ENCODE measurements at places on chromosomes 12 and 14. TPM values are rescaled to one million over a fixed set of nuclear protein-coding genes. Genes with fewer than 3 reads are reported as not detected.

The MYH6 gene
- total RNA-seq = not detected

The C12orf42 gene
- total RNA-seq = not detected

The GRIN2B gene
- not detected for total RNA-seq

The MOK gene
- 61.7 TPM for total RNA-seq

The KCNC2 gene
- total RNA-seq = not detected

The ZNF219 gene
- 33.8 TPM for total RNA-seq

- peaks cover 80% of the 10 kb centered on the region for H3K36me3 ChIP-seq
- peak overlapping the region; percentile 66 for H3K27ac ChIP-seq
- no peaks in the 10 kb centered on the region for H3K27me3 ChIP-seq
- no peak overlapping the region for H3K4me3 ChIP-seq
Observed at GRCh38 chr12:32603858-32604257, 75.2 kb upstream of the DNM1L start.

- no peak for DNase-seq
- peaks cover 64% of the 10 kb centered on the region for H3K36me3 ChIP-seq
- no peaks in the 10 kb centered on the region for H3K27me3 ChIP-seq
- H3K27ac ChIP-seq = peak overlapping the region; percentile 39
- H3K4me1 ChIP-seq = peaks cover 24% of the 10 kb centered on the region
Observed at GRCh38 chr12:109467978-109468676, 9.0 kb downstream of the KCTD10 start.

- H3K4me1 ChIP-seq = peaks cover 10% of the 10 kb centered on the region
- H3K27ac ChIP-seq = no peak overlapping the region
- H3K36me3 ChIP-seq = peaks cover 3% of the 10 kb centered on the region
- H3K4me3 ChIP-seq = no peak overlapping the region
Observed at GRCh38 chr12:118271183-118271582, 101.5 kb downstream of the TAOK3 start.

DNA sequence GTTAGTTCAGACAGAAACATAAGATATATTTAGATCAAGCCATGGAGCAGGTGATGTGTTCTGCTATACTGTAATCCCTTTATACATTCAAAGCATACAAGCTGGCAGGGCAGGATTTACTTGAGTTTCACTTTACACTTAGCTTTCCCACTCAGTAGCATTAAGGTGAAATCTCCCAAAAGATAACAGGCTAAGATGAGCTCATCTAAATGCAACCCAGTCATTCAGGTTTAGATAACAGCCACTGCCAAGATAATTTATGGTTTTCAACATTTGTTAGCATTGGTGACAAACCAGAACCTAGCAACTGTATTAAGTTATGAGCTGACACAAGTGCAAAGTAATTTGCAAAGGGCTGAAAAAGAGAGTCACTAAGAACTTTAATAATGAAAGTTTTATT, 925.1 kb upstream of the ATXN7L3B start:
- no peak overlapping the region for H3K4me3 ChIP-seq
- no peaks in the 10 kb centered on the region for H3K4me1 ChIP-seq
- H3K36me3 ChIP-seq = no peaks in the 10 kb centered on the region
- H3K27ac ChIP-seq = no peak overlapping the region
- no peaks in the 10 kb centered on the region for H3K27me3 ChIP-seq

- H3K4me1 ChIP-seq = no peaks in the 10 kb centered on the region
- no peak overlapping the region for H3K4me3 ChIP-seq
- no peak overlapping the region for H3K27ac ChIP-seq
- DNase-seq = no peak
- H3K36me3 ChIP-seq = no peaks in the 10 kb centered on the region
- H3K27me3 ChIP-seq = no peaks in the 10 kb centered on the region
Observed at GRCh38 chr12:118288174-118288573, 84.5 kb downstream of the TAOK3 start.

- DNase-seq = peak; percentile 76
- peaks cover 37% of the 10 kb centered on the region for H3K27me3 ChIP-seq
- H3K4me1 ChIP-seq = no peaks in the 10 kb centered on the region
- H3K36me3 ChIP-seq = no peaks in the 10 kb centered on the region
- H3K27ac ChIP-seq = no peak overlapping the region
- no peak overlapping the region for H3K4me3 ChIP-seq
Observed at GRCh38 chr12:108457006-108457733, 57.9 kb upstream of the FICD start.

GRCh38 chr14:56716705-56717104, 93.6 kb downstream of the OTX2 start:
- peaks cover 42% of the 10 kb centered on the region for H3K27me3 ChIP-seq
- H3K27ac ChIP-seq = no peak overlapping the region

GRCh38 chr12:113766879-113767878, 198.9 kb downstream of the RBM19 start:
- no peaks in the 10 kb centered on the region for H3K36me3 ChIP-seq
- no peak overlapping the region for H3K27ac ChIP-seq
- H3K27me3 ChIP-seq = peaks cover 31% of the 10 kb centered on the region
- no peak overlapping the region for H3K4me3 ChIP-seq
- no peaks in the 10 kb centered on the region for H3K4me1 ChIP-seq

- peak; percentile 62 for DNase-seq
- no peak overlapping the region for H3K4me3 ChIP-seq
- no peaks in the 10 kb centered on the region for H3K36me3 ChIP-seq
- H3K27ac ChIP-seq = no peak overlapping the region
- H3K4me1 ChIP-seq = peaks cover 6% of the 10 kb centered on the region
Observed at GRCh38 chr14:47278233-47278842, 397.1 kb downstream of the MDGA2 start.

DNA sequence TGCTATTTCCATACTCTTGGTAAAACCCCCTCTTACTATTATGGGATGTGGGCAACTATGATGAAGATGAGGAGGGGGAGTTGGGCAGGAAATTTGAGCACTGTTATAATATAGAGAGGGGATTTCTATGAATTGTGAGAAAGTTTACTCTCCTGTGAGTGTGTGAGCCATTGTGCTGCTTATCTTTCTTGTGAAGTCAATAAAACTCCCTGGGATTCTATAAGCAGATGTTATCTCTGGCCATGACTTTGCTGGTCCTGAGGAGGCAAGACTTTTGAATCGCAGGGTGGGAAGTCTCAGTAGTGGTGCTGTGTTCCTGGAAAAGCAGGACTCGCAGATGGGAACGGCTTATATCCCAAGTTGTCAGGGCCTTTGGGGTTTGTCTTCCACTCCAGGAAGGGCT, 62.2 kb downstream of the EMP1 start:
- H3K36me3 ChIP-seq = no peaks in the 10 kb centered on the region
- H3K27me3 ChIP-seq = no peaks in the 10 kb centered on the region
- no peak for DNase-seq
- no peak overlapping the region for H3K4me3 ChIP-seq

DNA sequence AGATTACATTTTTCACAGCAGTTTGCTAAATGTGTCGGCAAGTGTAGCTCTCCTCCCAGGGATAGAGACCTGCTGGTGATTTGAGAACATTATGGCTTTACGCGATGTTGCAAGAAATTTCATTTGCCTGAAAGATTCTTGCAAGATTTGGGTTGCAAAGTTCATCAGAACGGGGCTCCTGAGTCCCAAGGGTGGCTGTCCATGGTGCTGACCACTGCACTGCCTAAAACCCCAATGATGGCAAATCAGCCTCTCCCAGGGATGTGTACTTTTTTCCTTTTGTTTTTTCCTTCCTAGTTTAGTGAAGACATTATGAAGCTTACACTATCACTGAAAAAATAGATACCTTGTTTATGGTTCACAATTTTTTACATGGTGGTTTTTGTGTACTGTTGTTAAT, 85.4 kb downstream of the WSCD2 start:
- H3K36me3 ChIP-seq = no peaks in the 10 kb centered on the region
- peak; percentile 51 for DNase-seq
- H3K4me3 ChIP-seq = no peak overlapping the region
- no peaks in the 10 kb centered on the region for H3K27me3 ChIP-seq
- no peak overlapping the region for H3K27ac ChIP-seq

- peak; percentile 50 for DNase-seq
- no peak overlapping the region for H3K4me3 ChIP-seq
- no peaks in the 10 kb centered on the region for H3K36me3 ChIP-seq
- no peak overlapping the region for H3K27ac ChIP-seq
Observed at GRCh38 chr12:92516277-92516600, 186.6 kb upstream of the PLEKHG7 start.

DNA sequence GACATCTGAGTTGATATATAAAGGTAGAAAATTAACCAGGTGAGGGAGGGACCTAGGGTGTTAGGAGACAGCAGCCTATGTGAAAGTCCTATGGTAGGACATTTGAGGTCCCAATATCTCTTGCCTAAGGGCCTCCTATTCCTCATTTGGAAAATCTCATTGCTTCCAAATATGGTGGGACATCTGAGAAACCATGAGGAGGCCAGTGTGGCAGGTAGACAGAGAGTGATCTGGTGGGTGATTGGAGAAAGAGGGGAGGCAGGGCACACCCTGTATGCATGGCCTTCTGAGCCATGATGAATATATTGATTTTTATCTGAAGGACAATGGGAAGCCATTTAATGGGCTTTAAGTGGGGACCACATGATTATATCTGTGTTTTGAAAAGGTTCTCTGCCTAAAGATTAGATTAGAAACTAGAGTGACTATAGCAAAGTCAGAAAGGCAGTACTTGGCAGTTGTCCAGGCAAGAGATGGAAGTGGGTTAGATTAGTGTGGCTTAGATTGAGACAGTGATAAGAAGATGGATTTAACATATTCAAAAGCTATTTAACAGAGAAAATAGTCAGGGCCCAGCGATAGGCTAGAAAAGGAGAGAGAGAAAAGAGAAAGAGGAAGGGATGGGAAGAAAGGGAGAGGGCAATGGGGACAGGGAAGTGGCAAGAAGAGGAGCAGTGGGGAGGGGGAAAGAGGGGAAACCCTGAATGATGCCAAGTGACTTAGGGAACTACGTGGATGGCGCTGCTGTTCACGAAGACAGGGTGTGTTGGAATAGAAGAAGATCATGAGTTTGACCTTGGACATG, 237.2 kb upstream of the SRRM4 start:
- H3K27me3 ChIP-seq = no peaks in the 10 kb centered on the region
- no peaks in the 10 kb centered on the region for H3K36me3 ChIP-seq
- H3K4me1 ChIP-seq = no peaks in the 10 kb centered on the region
- no peak for DNase-seq
- H3K27ac ChIP-seq = no peak overlapping the region

GRCh38 chr14:90111895-90112534, 50.2 kb downstream of the KCNK13 start:
- H3K27ac ChIP-seq = no peak overlapping the region
- peaks cover 8% of the 10 kb centered on the region for H3K4me1 ChIP-seq
- H3K36me3 ChIP-seq = no peaks in the 10 kb centered on the region
- H3K27me3 ChIP-seq = peaks cover 39% of the 10 kb centered on the region
- DNase-seq = peak; percentile 49

- DNase-seq = no peak
- no peak overlapping the region for H3K4me3 ChIP-seq
- H3K27me3 ChIP-seq = peaks cover 21% of the 10 kb centered on the region
- H3K36me3 ChIP-seq = no peaks in the 10 kb centered on the region
- no peak overlapping the region for H3K27ac ChIP-seq
Observed at GRCh38 chr12:81206429-81206828, 128.6 kb downstream of the ACSS3 start.

GRCh38 chr12:57223191-57224165, 6.0 kb upstream of the SHMT2 start:
- no peak overlapping the region for H3K27ac ChIP-seq
- DNase-seq = no peak
- peaks cover 40% of the 10 kb centered on the region for H3K27me3 ChIP-seq
- no peak overlapping the region for H3K4me3 ChIP-seq
- H3K36me3 ChIP-seq = no peaks in the 10 kb centered on the region
- peaks cover 12% of the 10 kb centered on the region for H3K4me1 ChIP-seq

GRCh38 chr12:17214929-17215328, 609.0 kb upstream of the LMO3 start:
- H3K27ac ChIP-seq = no peak overlapping the region
- H3K4me3 ChIP-seq = no peak overlapping the region
- no peak for DNase-seq
- H3K36me3 ChIP-seq = no peaks in the 10 kb centered on the region

Data from MCF 10A (cell line).